ENCODE measurements at places on chromosomes 13 and 19.

DNA sequence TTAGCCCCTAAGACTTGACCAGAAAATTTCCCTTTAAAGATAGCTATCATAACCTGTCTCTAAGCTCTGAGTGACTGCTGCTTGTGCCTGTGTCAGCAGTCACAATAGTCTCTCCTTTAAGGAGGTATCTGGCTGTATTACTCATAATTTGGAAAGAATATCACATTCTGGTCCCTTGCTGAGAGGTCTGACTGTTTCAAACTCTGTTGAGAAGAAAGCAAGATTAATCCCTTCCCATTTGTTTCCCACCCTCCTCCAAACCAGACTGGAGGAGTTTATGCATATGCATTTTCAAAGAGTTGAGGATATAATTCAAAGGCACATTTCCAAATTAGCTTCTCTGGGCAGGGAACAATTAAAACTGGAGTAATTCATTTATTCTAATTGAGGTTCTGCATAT, 2.3 kb downstream of the HTR2A start:
- no peak for DNase-seq

- DNase-seq: no peak
Measured at GRCh38 chr13:76968041-76968440, 19.7 kb downstream of the ACOD1 start.

- DNase-seq: peak; percentile 37
Measured at GRCh38 chr13:73835138-73835721, 299.0 kb downstream of the KLF12 start.

DNA sequence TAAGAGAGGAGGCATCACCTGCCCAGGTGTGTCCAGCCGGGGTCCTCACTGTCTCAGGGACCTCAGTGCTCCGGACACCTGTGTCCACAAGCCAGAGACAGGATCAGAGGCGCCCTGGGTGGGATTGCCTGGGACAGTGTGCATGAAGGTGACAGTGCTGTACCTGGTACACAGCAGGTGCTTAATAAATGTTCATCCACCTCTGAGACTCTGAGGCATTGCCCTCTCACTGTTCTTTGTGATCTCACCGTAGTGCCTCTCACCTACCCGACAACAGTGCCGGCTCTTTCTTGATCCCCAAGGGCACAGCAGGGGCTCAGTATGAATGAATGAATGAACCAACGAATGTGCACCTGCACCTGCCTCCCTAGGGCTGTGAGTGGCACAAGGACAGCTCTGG, 9.2 kb downstream of the RDH13 start:
- no peak for DNase-seq

GRCh38 chr13:94345374-94346195, 133.9 kb downstream of the DCT start:
- peak; percentile 57 for DNase-seq

- no peak for DNase-seq
Measured at GRCh38 chr13:100520936-100521850, 67.4 kb downstream of the GGACT start.

- no peak for DNase-seq
Measured at GRCh38 chr19:58261968-58262921, 16.5 kb upstream of the ZNF8 start.

- no peak for DNase-seq
Measured at GRCh38 chr19:31179471-31179852, 169.8 kb downstream of the TSHZ3 start.

- no peak for DNase-seq
Measured at GRCh38 chr13:73364736-73365135, 305.9 kb downstream of the KLF5 start.

- DNase-seq: no peak
Measured at GRCh38 chr13:67961331-67961730, 731.2 kb upstream of the PCDH9 start.

DNA sequence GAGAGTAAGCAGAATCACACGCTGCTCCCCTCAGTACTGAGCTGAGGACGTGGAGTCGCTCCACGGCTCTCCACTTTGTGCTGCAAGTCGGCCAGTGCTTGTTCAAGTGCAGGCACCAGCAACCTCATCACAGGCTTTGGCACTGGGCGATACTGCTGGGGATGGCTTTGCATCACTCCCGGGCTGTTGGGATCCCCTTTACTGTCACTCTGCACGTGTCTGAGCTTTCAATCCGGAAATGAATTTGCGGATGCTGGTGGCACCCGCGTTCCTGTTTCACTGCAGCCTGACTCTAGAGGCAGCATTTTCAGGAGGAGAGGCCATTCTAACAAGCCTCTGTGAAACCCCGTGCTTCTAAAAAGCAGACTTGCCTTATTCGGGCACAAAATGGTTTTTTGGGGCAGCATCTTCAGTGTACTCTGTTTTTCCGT, 19.1 kb downstream of the SMARCA4 start:
- no peak for DNase-seq

DNA sequence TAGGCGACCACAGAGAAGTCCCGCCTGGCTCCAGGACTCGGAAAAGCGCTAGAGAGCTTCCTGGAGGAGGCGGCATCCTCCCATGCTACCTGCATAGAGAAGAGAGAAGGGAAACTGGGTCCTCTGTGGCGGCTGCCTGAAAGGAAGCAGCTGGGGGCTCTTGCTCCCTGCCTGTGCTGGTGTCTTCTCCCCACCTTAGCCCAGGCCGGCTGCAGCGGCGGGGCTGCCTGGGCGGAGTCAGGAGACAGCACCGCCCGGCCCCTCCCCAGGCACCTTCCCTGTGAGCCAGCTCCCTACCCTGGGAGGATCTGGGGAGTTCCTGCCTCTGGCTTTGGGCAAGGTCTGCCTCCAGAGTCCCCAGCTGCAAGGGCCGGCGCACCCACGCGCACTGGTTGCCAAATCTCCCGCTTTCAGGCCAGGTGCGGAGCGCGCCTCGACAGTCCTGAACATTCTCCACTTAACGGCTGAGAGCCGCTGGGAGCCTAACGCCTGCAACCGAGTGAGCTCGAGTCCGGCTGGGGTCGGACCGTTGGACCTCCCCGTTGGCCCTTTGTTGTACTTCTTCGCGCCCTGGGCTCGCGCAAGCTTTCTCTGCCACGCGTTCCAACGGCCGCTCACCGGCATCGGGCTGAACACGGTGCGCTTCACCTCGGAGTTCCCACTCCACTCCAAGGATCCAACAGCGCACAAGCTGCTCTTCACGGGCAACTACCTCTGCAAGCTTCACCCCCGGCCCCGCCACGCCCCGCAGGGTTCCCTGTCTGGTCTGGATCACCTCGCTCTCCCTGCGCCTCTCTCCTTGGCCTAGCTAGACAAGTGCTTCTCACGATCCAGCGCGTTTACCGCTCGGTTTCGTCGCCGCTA, 21.8 kb upstream of the ZNF30 start:
- DNase-seq: no peak

DNA sequence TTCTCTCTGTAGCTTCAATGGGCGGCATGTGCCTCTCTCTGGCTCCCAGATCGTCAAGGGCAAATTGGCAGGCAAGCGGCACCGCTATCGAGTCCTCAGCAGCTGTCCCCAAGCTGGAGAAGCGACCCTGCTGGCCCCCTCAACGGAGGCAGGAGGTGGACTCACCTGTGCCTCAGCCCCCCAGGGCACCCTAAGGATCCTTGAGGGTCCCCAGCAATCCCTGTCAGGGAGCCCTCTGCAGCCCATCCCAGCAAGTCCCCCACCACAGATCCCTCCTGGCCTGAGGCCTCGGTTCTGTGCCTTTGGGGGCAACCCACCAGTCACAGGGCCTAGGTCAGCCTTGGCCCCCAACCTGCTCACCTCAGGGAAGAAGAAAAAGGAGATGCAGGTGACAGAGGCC, 1.7 kb downstream of the POLR1G start:
- no peak for DNase-seq

GRCh38 chr19:408441-408901, 476 bp downstream of the C2CD4C start:
- DNase-seq: no peak

DNA sequence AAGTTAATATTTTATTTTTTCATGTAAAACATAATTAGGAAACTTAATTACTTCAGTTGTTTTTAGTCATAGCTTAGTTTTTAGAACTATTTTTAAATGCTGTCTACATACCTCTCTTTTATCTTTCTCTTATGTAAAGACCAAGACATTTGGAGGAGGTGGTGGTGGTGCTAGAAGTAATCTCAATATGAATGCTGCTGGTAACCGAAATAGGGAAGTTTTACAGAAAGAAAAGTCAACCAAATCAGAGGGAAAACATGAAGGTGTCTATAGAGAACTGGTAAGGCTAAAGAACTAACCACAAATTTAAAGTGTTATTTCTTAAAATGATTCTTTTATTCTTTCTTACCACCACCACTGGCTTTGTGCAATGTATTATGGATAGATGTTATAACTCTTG, 97.3 kb downstream of the TDRD3 start:
- DNase-seq: no peak
